ENCODE measurements at places on chromosomes 5 and 9.

DNA sequence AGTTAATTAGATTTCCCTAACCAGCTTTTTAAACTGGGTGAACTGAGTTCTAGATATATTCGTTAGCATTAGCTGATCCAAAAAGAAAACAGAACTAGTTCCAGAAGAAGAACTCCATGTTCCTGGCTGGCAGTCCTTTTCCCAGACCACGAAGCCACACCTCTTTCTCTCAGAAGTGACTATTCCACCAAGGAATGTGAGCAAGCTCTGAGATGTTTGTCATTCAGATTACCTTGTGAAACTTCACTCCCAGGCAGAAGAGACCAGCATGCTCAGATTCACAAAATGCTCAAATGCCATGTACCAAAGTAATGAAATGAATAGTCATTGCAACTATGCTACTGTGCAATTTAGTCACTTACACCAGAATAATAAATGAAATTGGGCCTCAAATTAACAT, 4.4 kb upstream of the SSBP2 start:
- no peak for DNase-seq

- DNase-seq: peak; percentile 28
Observed at GRCh38 chr5:96870094-96871026, 5.9 kb upstream of the ERAP2 start.

DNA sequence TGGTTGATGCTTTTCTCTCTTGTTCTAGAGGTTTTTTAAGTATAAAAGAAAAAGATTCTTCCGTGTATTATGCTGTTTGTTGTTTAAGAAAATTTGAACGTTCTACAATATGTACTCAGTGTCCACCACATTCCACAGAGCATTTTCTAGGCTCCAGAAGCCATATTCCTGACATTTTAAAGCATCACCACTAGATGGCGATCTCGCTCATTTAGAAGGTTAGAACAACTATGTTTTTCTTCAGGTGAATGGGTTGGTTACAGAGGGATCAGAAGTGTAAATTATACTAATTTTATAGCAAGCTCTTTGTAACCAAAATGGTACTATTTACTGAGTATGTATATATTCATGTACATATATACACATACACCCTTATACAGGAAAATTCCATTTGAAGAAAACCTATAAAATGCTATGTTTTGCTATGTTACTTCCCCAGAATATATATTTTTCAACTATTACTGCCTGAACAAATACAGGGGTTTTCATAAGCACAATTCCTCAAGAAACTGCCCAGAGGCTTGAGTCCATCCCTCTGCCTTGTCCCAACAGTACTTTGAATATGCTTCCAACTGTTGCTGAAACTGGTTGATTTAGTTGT, 284.3 kb downstream of the CCDC171 start:
- DNase-seq: no peak

DNA sequence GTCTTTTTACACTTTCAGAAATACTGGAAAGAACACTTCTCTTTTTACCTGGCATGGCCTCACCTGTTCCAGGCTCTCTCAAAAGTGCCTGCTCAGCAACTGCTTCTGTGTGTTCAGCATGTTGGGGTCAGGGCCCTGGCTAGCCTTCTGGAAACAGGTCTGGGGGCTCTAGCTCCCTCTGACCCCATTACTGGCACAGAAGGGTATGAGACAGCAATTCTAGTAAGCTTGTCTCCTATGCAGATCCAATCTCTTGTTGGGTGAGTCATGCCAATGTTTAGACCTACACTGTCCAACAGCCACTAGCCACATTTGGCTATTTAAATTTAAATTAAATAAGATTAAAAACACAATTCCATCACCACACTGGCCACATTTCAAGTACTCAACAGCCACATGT, 80.8 kb downstream of the MAPKAP1 start:
- no peak for DNase-seq

- peak; percentile 8 for DNase-seq
Observed at GRCh38 chr9:14585730-14586473, 107.3 kb downstream of the ZDHHC21 start.

- no peak for DNase-seq
Observed at GRCh38 chr5:31385774-31386537, 145.9 kb downstream of the DROSHA start.

DNA sequence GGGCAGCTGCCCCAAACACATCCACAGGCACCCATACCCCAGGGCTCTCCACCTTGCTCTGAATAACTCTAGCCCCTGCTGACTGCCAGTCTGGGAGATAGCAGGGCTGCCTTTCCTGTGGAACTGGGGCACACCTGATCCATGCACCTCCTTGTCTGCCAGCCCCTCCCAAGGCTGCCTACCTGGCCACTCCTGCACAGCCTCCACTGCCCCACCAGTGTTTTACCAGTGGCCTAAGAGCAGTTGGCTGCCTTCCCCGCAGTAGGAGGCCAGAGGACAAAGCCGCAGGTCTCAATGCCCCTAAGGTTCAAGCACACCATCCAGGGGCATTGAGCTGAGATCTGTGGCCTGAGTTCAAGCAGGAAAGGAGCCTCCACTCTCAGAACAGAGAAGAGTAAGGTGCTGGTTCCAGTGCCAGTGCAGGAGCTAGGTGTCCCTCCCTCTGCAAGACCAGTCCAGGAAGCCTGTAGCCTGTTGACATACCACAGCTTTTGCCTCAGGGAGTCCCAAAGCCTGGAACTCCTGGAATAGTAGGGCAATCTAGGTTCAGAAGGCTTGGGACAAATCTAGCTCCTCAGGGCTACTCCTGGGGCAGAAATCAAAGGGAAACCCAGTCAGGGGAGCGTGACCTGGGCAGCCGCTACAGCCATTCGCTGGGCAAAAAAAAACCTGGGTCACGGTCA, 514.5 kb upstream of the PTGER4 start:
- DNase-seq: no peak

DNA sequence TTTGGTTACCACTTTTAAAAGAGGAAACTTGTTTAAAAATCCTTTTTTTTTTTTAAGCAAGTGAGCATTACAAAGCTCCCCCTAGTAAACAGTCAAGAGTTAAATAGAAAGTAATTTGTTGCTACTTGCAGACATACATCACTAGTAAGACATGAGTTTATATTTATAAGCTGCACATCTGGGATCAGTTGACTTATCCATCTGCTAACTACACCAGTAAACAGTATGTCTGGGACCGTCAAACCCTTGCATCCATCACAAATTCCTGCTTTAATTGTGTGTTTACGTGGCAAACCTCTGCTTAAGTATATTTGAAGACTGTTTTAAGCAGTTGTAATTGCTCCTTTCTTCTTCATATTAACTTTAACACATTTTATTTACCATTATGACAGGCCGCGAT, 146.8 kb downstream of the EBF1 start:
- no peak for DNase-seq

DNA sequence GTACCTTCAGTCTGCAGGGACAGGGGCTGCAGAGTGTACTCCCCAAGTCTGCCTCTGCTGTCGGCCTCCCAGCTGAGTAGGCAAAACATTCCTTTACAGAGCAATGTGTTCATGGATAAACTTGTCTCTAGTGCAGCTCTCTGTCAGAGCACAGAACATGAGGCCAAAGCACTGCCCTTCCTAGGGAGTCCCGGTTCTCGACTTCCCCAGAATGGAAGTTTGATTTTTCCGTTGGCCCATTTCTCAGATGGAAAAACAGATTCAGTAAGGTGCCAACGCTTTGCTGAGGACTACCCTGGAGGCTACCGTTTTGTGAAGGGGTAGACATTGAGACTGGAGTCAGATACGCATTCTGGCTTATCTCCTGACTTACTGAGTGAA, 422 bp upstream of the TRIM32 start:
- no peak for DNase-seq

DNA sequence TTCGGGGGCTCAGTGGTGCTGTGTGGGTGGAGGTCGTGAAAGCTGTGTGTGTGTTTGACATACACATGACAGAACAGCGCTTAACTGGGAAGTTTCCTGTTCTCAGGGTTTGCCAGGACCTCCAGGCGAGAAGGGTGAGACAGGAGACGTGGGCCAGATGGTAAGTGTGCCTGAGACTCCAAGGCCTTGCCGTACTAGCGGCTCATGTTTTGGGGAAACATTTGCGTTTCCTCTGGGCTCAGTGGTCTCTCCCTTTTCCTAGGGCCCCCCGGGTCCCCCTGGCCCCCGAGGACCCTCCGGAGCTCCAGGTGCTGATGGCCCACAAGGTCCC, 68.3 kb upstream of the FCN2 start:
- no peak for DNase-seq

DNA sequence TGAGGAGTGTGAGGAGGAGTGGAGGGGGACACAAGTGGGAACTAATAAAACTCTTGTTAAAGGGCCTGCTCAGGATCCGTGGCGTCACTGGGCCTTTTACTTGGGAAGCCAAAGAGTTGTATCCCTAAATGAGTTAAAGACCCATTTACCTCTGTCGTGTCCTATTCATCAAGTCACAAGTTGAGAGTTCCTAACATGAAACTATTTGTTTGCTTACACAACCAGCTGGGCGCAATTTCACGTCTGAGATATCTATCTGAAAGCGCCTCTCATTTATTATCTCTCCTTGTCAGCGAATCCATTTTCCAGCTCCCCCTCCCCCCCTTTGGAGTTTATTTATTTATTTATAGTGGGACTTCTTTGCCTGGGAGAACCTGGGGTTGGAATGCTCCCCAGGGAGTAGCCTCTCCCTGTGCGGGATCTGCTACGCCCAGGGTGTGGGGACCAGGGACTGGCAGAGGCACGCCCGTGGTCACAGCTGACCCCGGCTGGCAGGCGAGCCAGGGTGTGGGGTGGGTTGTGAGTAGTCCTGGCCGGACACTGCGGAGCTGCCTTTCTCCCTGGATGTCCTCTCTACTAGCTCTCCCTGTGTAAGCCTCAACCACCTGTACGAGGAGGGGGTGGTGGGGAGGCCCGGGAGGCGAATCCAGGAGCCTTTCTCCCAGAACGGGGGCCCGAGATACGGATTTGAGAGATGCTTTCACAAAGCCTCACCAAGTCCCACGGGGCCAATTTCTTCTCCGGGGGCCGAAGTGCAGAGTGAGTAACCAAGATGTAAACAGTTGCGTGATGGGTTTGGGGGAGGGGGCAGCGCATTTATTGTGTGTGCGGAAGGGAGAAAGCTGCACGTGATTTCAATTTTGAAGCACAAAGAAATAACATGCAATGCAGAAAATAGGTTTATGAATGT, 15.3 kb downstream of the NR2F1 start:
- DNase-seq: no peak

DNA sequence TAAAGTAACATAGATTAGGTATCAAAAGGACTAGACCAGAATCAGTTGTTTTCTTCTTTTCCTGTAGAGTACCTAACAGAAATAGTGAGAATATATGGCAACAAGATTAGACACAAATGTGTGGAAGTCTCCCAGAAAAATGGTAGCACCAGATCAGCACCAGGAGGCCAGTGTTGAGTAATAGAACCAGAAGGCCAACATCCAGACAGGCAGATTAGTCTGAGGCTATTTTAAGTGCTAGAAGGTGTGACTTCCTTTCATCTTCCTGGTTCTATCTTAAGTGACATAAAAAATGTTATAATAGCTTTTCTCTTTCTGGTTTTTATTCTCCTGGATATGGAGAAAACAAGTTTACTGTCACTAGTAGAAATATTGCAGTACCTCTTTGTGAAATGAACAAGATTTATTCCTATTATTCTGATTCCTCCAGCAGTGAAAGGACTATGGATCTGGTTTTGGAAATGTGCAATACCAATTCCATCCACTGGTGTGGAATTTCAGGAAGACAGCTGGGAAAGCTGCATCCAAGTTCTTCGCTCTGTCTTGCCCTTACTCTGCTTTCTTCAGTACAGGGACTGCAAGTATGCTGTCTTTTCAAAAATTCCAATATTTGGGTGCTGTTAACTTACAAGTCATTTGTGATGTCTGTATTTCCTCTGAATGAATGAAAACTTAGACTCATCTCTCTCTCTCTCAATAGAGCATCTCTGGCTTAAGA, 39.1 kb downstream of the SHLD3 start:
- no peak for DNase-seq

- DNase-seq: no peak
Observed at GRCh38 chr9:126631254-126631653, 17.5 kb downstream of the LMX1B start.

- no peak for DNase-seq
Observed at GRCh38 chr9:14746626-14747025, 24.1 kb upstream of the CER1 start.

Data from stimulated activated CD4-positive, alpha-beta T cell treated with anti-CD3 and anti-CD28 coated beads, Interleukin-1b, Interleukin-23, amount 100 ng/mL, for 48 hours (primary cell).